Spinal cord (tissue), 10 donors: ENCODE measurements at places on chromosomes 2 and 18. TPM values are rescaled to one million over a fixed set of nuclear protein-coding genes. Genes with fewer than 3 reads are reported as not detected.

IL1F10 gene
- not detected for total RNA-seq

ABCB11 gene
- total RNA-seq: 0.20 TPM

ACADL gene
- 4.8 TPM for total RNA-seq

DNA sequence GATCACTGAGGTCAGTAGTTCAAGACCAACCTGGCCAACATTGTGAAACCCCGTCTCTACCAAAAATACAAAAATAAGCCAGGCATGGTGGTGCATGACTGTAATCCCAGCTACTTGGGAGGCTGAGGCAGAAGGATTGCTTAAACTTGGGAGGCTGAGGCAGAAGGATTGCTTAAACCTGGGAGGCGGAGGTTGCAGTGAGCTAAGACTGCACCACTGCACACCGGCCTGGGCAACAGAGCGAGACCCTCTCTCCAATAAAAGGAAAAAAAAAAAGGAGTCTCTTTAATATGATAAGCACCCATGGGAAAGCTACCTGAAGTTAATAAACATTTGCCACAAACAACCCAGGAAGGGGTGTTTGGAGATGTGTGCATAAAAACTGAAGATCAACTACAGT, 2.6 kb downstream of the STRN start:
- no peak for DNase-seq

DNA sequence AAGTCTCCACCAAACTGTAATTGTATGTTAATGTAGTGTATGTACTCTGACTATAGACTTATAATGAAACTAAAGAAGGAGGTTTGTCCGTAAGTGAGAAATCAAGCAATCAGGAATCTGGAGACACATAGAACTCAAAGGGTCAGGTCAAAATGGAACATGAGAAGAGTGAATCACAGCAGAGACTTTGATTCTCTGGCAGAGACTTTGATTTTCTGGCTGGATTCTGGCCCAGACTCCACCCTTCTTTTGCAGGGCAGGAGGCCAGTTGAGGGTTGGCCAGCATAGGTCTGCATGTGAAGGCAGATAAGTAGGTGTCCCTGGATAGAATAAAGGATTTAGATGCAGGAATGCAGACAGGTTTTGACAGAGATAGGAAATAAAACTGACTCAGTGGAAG, 11.0 kb upstream of the NCKAP5 start:
- DNase-seq: no peak

MZT2A gene
- total RNA-seq: 76.7 TPM
